ENCODE measurements at places on chromosomes 7 and 10.

DNA sequence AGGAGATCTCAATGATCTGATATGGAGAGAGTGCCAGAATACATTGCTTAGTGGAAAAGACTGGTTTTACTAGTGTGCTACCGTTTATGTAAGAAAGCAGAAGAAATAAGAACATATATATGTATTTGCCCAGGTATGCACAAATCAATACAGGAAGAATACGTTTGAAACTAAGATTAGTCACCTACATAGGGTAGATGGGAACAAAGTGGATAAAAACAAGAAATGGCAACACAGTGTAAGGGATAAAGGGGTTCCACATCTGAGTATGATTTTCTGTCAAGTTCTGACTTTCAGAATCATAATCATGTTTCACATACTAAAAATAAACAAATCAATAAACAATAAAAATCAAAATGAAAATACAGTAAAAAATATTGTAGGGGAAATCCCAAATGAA is 148.6 kb upstream of the NAMPT start:
- DNase-seq, result no peak

DNA sequence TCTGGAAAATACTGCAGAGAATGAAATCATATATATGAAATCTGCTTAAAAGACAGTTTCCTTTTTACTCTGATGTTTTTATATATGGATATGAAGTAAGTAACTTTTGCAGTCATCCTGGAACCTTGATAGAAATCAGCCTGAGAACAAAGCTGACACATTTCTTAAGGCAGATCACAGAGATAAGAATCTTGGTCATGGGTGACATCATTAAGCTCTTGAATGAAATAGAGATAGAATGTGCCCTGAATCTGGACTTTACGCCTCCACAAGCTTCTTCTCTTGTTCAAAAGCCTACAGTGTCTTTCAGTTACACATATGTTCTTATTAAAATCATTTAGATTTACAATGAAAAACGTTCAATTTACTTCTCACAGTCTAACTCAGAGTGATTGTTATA is 319.1 kb upstream of the CNTNAP2 start:
- no peak for DNase-seq

DNA sequence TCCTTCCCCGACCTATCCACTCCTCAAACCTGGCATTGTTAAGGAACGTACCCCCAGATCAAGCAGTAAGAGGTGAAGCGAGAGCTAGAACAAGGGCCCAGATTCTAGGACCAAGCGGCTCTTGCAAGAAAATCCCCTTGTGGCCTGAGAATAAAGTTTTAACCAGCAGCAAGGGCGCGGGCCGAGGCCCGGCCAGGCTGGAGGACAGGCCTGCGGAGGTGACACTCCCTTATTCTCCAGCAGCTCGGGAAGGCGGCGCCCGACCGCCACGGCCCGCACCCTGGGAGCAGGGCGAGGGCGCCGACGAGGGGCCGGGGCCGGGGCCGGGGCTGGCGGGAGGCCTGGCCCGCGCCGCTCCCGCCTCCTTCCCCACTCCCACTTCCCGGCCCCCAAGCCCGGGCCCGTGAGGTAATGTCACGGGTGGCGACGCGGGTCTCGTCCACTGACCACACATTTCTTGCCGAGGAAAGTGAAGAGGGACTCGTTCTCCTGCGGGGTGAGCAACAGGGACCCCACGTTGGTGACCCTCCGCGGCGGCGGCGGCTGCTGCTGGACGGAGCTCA is 551 bp downstream of the WASL start:
- DNase-seq, result peak; percentile 26

DNA sequence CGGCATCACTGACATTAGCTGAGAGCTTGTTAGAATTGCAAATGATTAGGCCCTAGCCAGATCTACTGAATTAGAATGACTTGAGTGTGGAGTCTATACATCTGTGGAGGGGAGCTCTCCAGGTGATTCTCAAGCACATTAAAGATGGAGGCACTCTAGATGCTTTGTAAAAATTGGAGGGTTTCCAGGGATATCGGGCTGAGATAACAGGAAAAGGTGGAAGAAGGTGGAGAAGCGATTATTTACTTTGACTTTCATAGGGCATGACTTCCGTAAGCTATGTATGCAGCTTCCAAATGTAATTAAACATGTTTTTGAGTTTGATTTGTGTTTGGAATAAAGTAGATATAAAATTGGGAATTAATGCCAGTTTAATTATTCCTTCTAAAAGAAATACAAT is 235.0 kb upstream of the PTN start:
- no peak for DNase-seq

DNA sequence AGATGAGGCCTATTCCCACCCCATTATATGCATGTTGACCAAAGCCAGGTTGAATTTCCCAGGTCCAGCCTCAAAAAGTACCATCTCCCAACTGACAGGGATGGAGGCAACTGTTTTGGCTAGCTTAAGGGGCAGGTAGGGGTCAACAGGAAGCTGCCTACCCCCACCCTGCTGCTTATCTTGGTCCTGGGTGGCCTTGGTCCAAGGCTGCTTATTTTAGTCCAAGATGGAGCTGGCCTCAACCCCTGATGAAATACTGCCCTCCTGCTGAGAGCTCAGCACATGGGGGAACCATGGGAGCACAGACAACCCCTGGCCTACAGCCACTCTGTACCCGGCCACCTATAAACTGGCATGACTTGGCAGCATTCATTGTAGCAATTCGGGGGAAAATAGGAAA is 23.1 kb downstream of the MYO1G start:
- DNase-seq, result no peak

- no peak for DNase-seq
Observed at GRCh38 chr7:1995426-1995825, 237.3 kb downstream of the MAD1L1 start.

- DNase-seq, result peak; percentile 71
Observed at GRCh38 chr10:98446661-98447221, at the start of gene HPS1. Gene HPS1, minus strand, starts transcription at chr10:98446935. Its CDS starts 3,695 bp downstream, at chr10:98443240.

DNA sequence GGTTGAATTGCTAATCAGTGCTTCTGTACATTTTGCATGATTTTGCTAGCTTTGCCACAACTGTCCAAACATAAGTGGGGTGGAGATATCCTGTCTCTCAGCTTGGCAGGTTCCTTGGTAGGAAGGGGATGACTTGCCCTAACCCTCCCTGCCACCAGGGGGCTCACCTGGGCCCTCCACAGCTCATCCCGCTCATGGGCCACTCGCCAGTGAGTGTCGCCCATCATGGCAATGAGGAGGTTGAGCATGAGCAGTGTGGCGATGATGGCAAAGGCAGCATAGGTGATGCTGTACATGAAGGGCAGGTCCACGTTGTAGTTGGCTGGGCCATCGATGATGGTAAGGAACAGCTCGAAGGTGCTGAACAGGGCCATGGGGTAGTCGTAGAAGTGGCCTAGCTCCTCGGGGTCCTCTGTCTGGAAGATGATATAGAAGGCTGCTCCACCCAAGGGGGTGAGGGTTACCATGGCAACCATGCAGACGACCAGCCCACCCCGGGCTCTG is 12.2 kb downstream of the TRPV6 start:
- no peak for DNase-seq

GRCh38 chr10:124511205-124512039 is 49.8 kb downstream of the LHPP start:
- no peak for DNase-seq

DNA sequence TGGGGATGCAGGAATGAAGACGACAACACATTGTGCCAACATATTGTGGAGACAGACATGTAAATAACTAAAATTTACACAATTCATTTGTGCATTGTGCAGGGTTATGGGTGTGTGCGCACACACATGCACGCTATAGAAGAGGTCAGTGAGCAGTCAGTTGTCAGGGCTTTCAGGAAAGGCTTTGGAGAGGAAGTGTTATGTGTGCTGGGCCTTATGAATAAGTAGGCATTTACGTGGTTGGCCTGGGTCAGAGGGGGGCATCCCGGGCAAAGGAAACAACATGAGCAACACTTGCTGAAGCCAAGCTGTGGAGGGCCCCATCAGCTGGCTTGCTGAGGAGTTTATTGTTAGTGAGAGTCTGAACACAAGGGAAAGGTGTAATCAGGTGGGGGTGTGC is 4.1 kb downstream of the PRXL2A start:
- no peak for DNase-seq

DNA sequence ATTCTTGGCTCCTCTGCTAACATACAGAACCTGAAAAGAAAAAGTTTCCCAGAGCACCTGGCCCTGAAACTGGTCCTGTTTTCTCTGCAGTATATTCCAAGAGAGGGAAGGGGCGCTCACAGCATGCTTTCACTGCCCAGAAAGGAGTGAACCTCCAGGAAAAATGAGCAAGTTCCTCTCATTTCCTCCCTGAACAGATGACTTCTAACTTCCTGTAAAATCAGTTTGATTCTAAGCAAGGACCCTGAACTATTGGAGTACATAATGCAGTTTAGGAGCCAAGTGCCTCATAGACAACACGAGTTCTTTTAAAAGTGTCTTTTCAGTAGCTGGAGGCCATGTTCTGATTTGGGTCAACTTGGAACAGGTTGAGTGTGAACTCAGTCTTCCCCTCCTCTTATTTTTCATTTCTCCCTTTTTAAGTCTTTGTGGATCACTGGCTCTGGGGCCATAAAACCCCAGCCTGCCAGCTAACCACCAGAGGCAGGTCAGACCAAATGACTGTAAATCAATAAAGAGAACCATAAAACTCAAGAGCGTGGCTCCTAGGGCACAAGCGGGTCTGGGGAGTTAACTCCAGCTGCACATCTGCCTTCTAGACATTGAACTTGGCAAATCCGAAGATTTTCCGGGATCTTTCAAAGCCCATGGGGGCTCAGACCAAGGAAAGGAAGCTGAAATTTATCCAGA is 5.9 kb upstream of the LRRC18 start:
- DNase-seq, result no peak
